ENCODE measurements at places on chromosomes 5 and 9.

DNA sequence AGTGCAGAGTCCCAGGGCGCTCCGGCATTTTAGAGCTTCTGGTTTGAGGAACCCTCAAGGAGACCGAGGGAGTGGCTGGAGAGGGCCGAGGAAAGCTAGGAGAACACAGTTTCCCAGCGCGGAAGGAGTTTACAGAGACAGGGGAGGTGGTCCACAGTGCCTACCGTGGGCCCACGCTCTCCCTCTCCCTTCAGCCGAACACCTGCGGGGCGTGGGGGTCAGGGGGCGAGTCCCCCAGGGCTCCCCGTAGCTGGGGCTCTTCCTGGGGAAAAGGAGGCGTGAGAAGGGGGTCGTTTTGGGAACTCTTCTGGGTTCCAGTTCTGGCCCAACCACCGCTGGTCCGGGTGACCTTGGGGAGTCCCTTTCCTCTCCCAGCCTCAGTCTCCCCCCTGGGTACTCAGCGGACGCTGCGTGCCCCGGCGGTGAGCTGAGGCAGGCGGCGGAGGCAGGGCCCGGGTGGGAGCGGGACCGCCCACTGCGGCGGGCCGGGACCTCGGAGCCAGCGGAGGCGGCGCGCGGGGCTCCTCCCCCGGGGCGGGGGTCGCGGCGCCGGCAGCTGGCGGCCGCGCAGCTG is 368 bp upstream of the FRMPD1 start:
- no peak for DNase-seq

- DNase-seq = no peak
Observed at GRCh38 chr5:8288334-8288733, 419.4 kb downstream of the MTRR start.

GRCh38 chr5:66410122-66410521 is 186.1 kb upstream of the MAST4 start:
- no peak for DNase-seq

- no peak for DNase-seq
Observed at GRCh38 chr5:16787278-16787677, 148.8 kb downstream of the MYO10 start.

DNA sequence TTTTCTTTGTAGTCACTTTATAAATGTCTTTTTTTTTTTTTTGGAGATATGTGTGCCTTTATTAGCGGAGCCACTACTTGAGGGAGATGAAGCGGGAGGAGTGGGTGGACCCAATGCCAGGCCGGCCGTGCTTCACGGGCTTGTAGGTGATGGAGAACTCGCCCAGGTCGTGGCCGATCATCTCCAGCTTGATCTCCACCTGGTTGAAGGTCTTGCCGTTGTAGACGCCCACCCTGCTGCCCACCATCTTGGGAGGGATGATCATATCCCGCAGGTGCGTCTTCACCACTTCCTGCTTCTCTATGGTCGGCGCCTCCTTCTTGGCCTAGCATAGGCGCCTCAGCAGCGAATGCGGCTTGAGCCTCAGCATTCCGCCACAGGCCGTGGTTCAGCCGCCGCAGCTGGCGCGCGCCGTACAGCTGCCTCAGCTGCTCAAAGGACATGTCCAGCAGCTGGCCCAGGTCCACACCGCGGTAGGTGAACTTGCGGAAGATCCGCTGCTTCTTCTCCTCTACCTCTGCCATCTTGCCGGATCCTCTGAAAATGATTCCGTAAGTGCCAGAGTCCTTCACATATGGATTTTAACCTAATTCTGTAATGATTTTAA is 1095.6 kb downstream of the MAT2B start:
- DNase-seq = no peak

DNA sequence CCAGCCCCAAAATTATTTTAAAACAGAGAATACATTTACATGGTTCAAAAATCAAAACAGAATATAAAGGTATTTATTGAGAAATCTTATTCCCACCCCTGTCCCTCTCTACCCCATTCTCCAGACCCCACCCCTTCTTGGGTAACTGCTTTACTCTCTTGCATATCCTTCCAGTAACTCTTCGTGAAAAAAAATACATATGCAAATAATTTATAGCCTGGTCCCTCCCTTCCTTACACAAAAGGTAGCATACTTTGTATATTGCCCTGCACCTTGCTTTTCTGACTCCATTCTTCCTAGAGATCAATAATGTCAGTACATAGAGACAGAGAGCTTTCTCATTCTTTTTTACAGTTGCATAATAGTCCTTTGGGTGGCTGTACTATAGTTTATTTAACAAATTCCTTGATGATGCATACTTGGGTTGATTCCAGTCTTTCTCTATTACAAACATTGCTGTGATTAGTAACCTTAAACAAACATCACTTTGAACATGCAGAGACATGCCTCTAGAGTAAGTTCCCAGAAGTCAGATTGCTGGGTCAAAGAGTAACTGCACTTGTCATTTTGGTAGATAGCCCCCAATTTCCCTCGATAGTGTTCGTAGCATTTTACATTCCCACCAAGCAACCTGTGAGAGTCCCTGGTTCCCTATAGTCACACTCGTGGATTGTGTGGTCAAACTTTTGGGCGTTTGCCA is 47.9 kb downstream of the STOM start:
- DNase-seq = no peak

DNA sequence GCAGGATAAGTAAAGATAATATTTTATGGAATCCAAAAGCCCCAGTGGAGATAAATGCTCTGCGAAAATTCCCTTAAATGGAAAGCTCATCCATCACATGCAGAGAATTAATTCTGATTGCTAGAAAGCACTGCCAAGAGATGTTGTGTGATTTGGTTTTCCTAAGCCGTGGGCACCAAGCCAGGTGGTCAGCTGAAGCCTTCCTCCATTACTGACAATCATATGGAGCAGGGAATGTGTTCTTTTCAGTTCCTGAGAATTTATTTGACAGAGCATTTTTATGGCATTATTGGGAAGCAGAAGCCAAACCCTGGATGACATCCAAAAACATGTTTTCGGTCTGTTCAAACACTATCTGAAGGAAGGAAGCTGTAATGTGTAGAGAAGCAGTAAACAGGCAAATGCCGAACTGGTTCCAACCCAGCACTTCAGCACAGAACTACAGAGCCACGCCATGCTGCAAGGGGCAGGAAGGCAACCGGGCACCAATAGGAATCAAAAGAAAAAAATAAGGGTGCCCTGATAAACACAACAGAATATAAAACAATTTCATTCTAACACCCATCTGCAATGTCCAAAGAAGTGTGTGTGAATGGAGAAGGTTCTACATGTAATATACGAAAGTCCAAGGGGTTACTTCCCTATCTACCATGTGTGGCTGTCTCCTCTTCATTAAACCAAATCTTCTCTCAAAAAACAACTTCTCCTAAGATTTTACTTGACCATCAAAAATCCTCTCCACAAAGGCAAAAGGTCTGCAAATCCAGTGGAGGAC is 12.3 kb downstream of the ARSB start:
- DNase-seq = peak; percentile 75

DNA sequence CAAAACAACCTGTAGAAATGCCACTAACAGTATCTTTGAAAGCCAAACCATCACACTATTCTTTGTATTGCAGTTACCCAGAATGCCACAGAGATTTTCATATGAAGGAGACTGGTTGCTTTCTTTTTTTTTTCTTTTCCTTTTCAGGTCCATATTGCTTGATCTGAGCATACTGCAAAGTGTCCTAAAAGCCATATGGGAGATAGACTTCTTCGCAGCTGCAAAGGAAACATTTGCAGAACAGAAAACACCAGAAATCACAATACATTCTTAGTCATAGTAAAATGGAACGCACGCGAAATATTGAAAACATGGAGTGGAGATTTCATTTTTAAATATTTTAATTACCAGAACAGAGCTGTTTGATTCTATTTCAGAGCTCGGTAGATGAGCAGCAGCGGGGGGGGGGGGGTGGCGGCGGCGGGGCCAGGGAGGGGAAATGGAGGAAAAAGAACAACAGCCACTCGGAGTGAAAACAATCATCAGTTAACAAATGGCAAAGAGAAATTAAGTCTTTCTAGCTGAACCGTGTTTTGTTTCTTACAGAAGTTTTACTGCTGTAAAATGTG is 284.1 kb downstream of the NFIB start:
- DNase-seq = no peak

DNA sequence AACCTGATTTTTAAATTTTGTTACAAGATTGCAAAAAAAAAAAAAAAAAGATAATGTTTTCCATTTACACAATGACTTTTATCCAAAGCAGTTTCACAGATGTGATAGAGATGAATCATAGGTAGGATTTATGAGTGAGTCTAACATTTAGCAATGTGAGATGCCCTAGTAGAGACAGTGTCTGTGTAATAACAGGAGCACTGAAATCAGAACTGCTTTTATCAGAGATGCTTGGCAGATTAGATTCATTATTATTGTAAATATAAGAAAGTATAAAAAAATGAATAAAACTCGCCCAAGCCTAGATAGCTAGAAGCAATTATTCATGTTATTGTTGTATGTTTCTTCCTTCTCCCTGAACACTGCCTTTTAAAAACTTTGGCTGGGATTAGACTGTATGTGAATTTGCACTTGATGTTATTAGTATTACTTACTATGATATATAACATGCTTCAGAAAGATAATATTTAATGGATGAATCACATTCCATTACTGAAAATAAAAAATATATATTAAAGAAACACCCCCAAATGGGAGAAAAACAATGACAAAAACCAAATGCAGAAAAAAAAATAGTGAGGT is 567.3 kb upstream of the KLF4 start:
- DNase-seq = no peak

DNA sequence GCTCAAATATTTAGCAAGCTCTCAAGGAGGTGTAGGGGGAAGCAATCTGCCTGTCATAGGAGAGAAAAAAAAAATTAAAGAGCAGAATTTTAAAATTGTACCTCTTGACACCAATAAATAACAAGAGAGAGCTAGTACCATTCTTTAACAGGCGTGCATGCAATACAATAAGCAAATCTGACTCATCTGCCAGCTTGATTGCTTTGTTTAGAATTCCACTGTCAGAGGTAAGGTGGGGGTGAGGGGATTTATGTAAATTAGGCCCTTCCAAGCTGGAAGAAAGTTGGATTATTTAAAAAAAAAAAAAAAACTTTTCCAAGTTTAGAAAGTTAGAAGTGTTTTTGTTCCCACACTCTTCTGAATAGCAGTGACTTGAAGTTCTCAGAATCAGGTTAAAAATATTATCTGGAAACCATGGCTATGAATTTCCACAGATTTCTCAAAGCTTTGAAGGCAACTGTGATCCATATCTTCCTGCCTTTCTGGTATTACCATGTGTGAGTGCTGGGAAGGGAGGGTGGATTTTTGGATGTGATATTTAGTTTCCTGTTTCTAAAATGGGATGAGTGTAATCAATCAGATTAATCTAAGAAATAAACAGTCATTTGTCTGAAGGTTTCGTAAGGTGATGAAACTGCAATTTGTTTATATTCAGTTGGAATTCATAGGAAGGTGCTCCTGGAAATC is 477.5 kb downstream of the TLE4 start:
- DNase-seq = no peak
